ENCODE measurements at places on chromosomes 6 and 20. TPM values are rescaled to one million over a fixed set of nuclear protein-coding genes. Genes with fewer than 3 reads are reported as not detected.

DNA sequence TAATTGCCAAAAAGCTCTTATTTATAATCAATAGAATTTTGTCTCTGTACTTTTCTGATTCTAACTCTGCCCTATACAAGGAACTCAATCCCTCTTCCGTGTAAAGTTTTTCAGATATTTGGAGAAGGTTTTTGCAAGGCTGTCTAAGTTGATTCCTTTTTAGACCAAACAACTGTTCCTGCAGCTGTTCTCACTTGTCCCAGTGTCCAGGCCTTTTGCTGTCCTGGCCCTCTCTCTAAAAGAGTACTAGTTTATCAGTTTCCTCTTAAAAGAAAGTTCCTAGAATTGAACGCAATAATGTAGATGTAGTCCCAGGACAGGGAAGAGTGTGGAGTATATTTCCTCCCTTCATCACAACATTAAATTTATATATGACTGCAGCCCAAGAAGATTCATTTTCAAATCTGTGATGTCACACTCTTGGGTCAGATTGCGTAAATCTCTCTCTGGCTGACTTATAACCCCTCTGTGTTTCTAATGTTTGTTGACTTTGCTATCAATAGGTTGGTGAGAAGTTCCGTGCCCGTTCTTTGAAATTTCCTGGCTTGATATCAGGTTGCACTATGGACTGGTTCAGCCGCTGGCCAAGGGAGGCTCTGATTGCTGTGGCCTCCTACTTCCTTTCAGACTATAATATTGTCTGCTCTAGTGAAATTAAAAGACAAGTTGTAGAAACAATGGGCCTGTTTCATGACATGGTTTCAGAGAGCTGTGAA lies 139.4 kb upstream of the GLP1R start:
- DNase-seq, result no peak

- no peak for DNase-seq
Observed at GRCh38 chr6:160934157-160934556, 57.4 kb upstream of the MAP3K4 start.

GRCh38 chr6:3405182-3405518 lies 51.7 kb downstream of the SLC22A23 start:
- no peak for DNase-seq

Gene GPR63
- total RNA-seq, result 0.56 TPM

- DNase-seq, result no peak
Observed at GRCh38 chr6:135910790-135911618, 59.5 kb downstream of the PDE7B start.

Gene C20orf204
- 0.76 TPM for total RNA-seq

- no peak for DNase-seq
Observed at GRCh38 chr6:44932651-44933091, 395.5 kb upstream of the RUNX2 start.

DNA sequence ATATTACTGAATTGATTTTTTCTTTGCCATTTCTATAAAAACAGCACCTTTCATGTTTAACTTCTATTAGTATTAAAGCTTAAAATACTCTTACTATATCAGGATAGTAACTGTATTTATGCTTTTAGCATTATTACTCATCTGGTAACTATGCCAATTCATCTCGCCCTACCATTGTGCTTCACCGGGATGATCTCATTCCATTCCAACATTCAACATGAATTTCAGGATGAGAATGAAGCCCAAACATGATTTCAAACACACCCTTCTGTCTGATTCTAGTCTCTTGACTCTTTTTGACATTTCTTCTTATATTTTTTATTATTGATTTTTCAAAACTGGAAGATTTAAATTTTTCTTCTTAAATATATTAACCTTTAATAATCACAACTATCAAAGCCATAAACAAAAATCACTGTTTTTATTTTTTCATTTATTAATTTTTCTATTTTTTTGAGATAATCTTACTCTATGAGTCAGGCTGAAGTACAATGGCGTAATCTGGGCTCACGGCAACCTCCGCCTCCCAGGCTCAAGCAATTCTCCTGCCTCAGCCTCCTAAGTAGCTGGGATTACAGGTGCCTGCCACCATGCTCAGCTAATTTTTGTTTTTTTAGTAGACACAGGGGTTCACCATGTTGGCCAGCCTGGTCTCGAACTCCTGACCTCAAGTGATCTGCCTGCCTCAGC lies 46.7 kb downstream of the GJA1 start:
- no peak for DNase-seq

DNA sequence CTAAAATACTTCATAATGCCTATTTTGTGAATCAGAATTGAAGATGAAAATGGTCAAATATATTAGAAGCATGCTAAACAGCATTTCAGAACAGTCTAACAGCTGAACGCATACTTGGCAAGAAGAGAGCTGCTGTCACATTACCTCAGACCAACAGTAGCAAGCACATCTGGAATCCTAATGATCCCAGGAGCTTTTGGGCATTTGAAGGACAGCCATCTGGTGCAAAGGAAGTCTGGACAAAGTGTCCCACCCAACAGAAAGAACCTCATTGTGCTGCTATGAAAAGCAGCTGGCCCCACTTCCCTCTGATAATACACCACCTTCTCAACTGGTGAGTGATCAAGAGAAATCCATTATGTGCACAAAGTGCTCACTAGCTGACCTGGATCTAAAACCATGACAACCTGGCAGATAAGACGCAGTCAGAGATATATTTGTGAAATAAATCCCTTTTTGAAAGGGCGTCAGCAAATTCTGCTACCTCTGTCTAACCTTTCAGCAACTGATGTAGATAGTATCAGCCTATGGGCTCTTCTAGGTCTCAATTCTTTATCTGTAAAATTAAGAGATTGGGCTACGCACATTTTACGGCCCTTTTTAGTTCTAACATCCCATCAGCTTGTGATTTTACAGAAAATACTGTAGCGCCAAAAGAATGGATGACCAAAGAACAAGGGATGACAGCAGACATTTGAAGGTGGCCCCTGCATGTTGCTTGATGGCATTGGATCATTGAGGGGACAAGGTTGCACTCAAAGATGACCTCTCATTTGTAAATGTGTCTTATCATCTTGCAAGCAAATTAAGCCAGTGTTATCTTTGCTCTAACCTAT lies 78.7 kb downstream of the SGK1 start:
- no peak for DNase-seq

Gene TULP1
- not detected for total RNA-seq

DNA sequence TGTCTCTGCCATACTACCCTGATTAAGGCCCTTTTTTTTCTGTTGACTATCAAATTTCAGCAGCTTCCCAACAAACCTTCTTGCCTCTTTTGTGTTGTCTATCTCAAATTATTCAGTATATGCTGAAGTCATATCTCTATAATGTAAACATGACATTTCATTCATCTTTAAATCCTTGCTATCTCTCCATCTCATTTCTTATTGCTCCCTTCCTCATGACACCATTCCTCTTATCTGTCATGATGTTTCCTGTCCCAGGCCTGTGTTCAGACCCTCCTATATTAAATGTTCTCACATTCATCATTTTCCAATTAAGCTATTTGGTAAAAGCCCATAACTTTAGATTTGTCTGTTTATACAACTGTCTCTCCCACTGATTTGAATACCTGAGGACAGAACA lies 482.6 kb downstream of the EPM2A start:
- no peak for DNase-seq

GRCh38 chr6:78578430-78578829 lies 288.9 kb upstream of the IRAK1BP1 start:
- no peak for DNase-seq

DNA sequence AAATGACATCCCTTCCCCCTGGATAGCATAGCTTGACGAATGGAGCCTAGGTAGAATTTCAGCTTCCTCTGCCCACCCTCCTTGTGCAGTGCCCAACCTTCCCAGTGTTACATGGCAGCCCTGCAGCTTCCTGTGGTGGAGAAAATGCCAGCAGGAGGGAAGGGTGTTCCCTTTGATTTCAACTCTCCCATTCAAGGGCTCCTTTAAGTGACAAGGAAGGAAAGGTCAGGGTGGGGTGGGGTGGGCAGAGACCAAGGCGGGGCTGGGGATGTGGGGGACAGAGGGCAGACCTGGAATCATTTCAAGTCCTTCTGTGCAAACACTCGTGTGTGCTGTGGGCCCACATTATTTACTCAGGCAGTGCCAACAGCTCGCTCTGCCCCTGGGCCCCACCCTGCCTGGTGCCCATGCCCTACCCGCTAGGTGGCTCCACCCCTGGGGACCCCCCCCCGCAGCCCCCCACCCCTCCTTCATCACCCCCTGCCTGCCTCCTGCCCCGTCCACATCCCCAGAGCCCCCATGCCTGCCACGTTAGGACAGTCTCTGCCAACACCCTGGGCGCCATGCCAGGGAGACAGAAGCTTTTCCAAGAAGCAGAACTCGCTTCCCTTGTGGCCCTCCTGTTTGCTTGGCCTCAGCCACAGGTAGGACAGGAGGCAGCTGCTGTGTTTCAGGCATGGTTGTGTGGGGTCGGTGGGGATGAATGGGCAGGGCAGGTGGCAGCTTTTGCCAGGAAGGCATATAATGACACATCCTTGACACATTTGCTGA lies 9.4 kb downstream of the SPDEF start:
- DNase-seq, result no peak

DNA sequence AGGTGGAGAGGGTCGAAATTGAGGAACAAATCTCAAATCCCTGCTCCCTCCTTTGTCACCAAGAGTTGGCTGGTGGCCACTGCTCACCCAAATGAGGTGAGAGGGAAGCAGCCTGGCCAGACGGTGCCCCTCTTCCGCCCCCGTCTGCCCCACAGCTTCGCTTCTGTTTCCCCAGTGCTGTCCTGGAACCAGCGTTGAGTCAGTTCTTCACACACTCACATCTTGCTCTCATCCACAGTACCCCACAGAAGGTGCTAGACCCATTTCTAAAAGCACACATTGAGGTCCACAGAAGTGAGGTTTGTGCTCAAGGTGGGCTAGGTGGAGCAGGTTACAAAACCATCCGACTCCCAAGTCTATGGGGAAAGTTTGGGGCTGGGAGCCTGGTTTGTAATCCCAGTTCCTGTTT lies 3.8 kb downstream of the CEBPB start:
- DNase-seq, result no peak

Gene TSBP1
- not detected for total RNA-seq

Gene SNRPB
- 68.4 TPM for total RNA-seq

DNA sequence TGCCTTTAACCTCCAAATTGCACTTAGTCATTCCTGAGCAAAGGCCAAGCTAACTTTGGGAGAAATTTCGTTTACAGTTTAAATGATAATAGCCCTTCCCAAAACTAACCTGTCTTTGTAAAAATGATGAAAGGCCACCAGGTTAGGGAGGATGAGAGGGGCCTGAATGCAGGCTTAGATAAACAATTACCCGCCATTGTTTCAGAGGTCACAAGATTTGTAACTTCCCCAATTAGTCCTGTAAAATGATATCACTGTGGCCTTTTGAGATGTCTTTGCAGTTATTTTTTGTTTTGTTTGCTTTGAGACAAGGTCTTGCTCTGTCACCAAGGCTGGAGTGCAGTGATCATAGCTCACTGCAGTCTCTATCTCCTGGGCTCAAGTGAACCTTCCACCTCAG lies 26.3 kb downstream of the GNL1 start:
- no peak for DNase-seq

Gene SLC16A10
- total RNA-seq, result 7.6 TPM

Gene FABP7
- total RNA-seq, result not detected

Gene ATP6V1G2
- 0.43 TPM for total RNA-seq

Gene EEF1E1
- total RNA-seq, result 22.3 TPM

GRCh38 chr20:44849703-44850102 lies 35.8 kb upstream of the YWHAB start:
- DNase-seq, result no peak

- no peak for DNase-seq
Observed at GRCh38 chr6:98634569-98634968, 199.8 kb upstream of the POU3F2 start.

DNA sequence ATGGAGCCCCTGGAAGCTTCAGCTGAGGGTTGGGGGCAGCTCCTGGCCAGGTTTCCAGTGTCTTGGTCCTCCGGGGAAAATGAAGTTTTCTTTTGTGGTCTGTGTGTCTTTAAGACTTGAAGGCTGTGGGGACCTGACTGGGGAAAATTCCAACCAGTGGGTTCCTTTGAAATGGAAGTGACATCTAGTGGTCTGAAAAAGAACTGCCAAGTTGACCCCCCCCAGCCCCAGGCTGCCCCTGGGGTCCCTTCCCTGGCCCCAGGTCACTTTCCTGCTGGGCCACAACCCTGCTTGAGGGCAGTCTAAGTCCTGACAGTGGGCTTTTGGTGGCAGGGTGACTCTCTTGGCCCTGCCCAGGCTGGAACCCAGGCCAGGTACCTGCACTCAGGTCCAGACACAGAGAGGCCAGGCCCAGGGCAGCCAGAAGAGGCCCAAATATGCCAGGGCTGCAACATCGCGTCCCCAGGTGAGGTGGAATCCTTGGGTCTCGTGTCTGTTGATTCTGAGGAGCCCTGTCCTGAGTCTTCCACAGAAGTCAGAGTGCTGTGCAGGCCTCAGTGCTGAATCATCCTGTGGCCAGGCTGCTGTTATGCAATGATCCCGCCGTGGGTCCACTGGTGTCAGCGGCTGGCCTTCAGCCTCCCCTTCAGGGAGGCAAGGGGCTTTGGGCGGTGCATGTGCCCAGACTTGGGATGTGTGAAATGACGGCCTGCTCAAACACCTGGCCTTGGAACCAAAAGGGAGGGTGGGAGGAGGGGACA lies 68.4 kb downstream of the VEGFA start:
- peak; percentile 88 for DNase-seq

Gene STMND1
- total RNA-seq, result not detected

- DNase-seq, result no peak
Observed at GRCh38 chr6:32792901-32793435, 23.8 kb downstream of the HLA-DOB start.

- DNase-seq, result no peak
Observed at GRCh38 chr6:66926060-66926459, 1219.0 kb upstream of the EYS start.

Gene RAMACL
- 1.7 TPM for total RNA-seq

Gene MMP24
- total RNA-seq, result 0.88 TPM

Gene HSPA1L
- 1.7 TPM for total RNA-seq

Gene XKR7
- not detected for total RNA-seq

GRCh38 chr20:37983286-37983685 lies 50.0 kb downstream of the TTI1 start:
- DNase-seq, result no peak

Gene MTFR2
- total RNA-seq, result 0.65 TPM

GRCh38 chr20:237489-237888 lies 10.4 kb downstream of the DEFB129 start:
- no peak for DNase-seq

DNA sequence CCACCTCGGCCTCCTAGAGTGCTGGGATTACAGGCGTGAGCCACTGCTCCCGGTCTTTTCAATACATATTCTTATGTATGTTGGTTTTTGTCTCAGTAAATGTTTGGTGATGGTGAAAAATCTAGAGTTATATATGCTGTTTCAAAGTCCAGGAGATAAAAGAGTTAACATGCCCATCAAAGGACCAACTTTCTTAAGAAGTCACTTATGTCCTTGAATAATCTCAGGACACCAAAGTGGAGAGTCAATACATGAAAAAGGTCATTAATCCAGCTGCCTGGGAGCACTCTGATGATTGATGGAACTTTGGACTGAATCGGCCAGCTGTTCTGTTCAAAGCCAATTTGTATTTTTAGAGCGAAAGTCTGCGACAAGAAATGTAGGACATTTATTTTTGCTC lies 59.8 kb upstream of the HDAC2 start:
- no peak for DNase-seq
